Mucosa of gallbladder (tissue), 1 donor: ENCODE measurements at places on chromosomes 12 and 14. TPM values are rescaled to one million over a fixed set of nuclear protein-coding genes. Genes with fewer than 3 reads are reported as not detected.

- no peak for DNase-seq
Observed at GRCh38 chr12:108613548-108613947, 15.7 kb upstream of the TMEM119 start.

DNA sequence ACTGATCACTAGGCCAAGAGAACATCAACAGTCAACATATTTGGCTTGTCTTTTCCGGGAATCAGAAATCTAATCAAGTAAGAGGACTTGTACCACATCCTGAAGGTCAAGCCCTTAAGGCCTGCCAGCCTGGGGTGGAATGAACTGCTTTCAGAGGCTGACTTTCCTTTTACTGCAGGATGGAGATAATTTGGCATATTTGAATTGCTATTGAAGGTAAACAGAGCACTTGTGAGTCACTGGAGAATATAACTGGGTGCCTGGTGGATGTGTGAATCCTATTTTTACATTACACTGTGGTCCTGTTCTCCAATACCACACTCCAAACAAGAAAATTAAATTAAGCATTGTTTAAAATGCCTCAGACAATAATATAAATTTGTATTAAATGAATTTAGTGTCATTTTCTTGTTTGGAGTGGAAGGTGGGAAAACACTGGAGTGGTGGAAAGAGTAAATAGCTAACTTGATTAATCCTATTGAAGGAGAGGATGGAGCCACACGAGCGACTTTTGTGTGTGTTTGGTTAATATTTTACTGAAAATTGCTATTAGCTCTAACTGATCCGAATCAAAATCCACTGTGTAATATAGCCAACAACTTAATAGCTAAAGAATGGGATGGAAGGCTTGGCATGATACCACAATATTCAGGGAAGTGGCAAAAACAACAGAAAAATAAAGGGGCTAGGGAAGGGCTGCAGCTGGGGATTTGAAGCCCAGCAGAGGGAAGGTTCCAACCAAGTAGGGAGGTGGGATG lies 89.4 kb downstream of the OTX2 start:
- DNase-seq: no peak

GRCh38 chr12:66352197-66352596 lies 49.9 kb downstream of the HELB start:
- DNase-seq: peak; percentile 13

DNA sequence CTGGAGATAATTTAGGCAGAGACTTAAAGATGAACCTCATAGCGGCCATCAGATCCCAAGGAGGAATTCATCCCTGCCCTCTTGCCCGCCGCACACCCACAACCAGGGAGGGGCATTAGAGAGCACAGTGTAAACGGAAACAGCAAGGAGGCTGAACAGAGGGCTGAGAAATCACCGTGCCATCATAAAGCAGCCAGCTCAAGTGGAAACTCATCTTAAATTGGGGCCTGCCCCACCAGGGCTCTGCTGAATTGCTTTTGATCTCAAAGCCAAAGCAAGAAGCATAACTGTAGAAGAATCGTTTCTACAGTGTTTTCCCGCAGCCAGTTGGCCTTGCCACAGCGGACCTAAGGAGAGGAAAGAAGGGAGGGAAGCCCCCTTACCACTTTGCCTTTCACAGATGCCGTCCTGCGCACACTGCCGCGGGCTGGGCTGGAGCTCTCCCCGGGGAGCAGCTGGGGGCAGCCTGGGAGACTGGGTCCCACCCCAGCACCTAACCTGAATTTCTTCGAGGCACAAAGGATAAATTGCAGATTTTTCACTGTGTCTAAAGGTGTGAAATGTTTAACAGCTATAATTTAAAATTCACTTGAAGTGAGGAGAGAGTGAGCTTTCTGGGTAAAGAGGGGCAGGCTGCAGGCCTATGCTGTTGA lies 51.8 kb upstream of the MMP17 start:
- no peak for DNase-seq

- DNase-seq: peak; percentile 70
Observed at GRCh38 chr12:57896434-57897201, 44.7 kb upstream of the ATP23 start.

Gene NYNRIN
- total RNA-seq: 30.6 TPM

Gene B3GNT4
- total RNA-seq: 0.23 TPM
